Activated naive CD4-positive, alpha-beta T cell treated with anti-CD3 and anti-CD28 coated beads, Interleukin-2, amount 50 U/mL, for 16 hours (primary cell): ENCODE measurements at places on chromosomes 1 and 21.

DNA sequence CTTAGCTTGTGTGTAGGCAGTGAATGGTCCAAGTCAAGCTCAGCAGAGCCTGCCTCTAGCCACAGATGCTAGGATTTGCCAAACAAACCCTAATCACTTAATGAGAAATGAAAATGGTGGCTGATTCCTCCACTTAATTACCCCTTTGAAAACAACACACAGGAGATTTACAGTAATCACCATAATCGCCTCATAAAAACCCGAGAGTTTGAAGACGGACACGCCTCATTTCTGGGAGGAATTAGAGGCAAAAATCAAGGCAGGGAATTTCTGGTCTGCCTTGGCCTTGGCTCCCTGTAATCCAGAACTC lies 16.3 kb upstream of the FOXE3 start:
- no peak for DNase-seq

DNA sequence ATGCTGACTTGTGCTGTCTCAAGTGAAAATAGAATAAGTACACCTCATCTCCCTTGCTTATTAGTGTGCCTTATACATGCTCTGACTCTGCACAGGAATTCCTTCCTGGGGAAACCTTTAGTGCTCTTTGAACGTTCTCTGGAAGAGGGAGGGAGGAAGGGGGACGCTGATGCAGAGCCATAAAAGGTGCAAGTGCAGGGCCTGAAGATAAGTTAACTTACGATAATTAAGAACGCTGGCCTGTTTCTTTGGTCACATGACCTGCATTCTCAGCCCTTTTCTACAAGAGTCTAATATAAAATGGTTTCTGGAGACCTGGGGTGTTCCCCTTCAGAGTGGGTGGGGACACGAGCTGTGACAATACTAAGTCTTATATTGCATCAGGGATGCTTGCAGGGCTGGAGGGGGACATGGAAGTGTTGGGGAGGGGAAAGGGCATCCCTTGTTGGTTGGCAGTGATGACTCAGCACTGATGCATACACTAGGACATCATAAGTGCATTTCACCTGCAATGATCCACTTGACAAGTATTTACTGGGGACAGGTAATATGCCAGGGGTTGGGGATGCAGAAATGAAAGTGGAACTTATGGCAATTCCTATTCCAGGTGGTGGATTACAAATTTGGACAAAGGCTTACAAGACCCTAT lies 26.3 kb upstream of the KIAA0040 start:
- no peak for DNase-seq

DNA sequence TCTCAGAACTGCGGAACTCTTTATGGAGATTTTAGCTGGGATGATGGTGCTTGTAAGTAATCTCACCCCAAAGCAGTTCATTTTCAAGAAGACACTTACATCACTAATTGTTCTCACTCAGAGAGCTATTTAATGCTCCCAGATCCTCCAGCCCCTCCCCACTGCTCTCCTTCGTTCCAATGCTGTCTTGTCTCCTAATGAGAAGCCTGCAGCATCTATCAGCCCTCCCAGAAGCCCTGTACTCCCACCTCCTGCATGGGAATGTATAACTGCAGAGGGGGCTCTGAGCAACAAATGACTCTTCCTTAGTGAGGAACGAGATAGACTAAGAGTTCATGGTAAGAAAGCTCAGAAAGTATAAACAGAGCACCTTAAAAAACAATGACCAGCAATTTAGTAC lies 377.4 kb upstream of the RUNX1 start:
- no peak for DNase-seq

DNA sequence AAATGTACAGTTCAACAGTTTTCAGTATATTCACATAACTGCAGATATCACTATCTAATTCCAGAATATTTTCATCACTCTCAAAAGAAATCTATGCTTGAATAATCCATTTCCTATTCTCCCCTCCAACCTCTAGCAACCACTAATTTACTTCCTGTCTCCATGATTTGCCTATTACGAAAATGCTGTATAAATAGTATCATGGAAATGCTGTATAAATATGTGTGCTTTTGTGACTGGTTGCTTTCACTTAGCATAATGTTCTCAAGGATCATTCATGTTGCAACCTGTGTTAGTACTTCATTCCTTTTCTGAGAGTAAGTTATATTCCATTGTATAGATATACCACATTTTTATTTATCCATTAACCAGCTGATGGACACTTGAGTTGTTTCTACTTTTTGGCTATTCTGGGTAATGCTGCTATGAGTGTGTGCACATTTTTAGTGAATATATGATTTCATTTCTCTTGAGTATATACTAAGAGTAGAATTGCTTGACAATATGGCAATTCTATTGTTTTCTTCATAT lies 115.6 kb downstream of the TNFSF18 start:
- DNase-seq = no peak

- DNase-seq = no peak
These were observed 89.3 kb upstream of the EDEM3 start for GRCh38 chr1:184843732-184844495.

GRCh38 chr1:30750731-30751291 lies 6.8 kb downstream of the LAPTM5 start:
- DNase-seq = no peak

- DNase-seq = no peak
These were observed 36.0 kb upstream of the SLAMF9 start for GRCh38 chr1:159990005-159990404.

DNA sequence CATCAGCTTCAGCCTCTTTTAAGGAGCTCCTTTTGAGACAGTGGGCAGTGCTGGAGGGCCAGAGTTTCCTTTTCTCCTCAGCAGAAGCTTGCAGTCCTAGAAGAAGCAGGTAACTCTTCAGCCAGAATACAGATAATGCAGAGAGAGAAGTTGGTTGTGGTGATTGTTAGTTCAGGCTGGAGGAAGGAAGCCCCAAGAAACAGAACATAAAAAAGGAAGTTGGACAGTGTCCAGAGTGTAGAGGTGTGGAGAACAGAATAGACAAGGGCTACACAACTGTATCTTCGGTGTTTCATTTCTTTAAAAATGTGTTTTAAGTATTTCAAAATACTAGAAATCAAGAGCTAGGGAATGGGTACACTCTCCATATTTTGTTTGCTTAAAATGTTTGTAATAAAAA lies 6.4 kb upstream of the TACSTD2 start:
- DNase-seq = no peak

DNA sequence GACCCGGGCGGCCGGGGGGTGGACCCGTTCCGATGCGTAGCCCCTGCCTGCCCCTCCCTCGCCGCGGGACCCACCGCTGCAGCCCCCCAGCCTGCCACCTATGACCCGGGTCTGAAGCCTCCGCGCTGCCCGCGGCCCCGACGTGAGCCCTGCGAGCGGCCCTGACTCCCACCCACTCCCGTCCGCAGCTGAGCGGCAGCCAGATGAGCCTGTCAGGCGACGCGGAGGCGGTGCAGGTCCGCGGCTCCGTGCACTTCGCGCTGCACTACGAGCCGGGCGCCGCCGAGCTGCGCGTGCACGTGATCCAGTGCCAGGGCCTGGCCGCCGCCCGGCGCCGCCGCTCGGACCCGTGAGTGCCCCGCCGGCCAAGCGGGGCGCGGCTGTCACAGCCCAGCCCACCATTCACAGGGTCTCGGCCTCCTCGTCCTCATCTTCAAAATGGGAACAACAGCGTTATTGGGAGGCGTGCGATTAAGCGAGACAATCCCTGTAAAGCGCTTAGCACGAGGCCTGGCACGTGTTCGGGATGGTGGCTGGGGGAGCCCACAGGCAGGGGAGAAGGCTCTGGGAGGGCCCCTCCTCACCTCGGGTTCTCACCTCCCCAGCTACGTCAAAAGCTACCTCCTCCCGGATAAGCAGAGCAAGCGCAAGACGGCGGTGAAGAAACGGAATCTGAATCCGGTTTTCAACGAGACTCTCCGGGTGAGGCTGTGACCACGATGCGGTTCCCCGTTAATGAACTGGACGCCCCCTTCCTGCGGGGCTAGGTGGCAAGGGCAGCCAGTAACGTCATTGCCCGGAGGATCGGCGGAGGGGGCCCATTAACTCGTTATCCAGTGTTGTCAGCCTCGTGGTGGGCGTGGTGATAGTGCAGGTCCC lies 8.2 kb downstream of the SYTL1 start:
- no peak for DNase-seq

- DNase-seq = no peak
These were observed 28.5 kb upstream of the PTGS2 start for GRCh38 chr1:186708694-186709097.
